D341Med (cell line): ENCODE measurements at places on chromosomes 6 and 20.
A peak's percentile ranks its signal among the peaks of the same experiment; 100 is the strongest.

DNA sequence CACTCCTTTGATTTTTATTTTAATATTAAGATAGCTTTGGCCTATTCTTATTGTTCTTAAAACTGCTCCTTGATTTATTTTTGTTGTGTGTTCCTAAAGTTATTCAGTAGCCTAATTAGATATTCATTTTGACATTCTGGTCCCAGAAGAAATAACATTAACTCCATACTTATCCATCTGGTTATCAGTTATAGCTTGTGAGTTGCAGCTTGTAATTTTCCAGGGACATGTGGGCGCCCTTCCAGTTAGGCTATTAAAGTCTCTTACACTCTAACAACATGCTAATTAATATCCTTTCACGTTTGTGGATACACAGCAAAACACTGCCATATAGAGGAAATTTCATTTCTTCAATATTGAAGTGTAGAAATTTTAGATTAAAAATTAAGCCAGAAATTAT, 987.5 kb downstream of the HACE1 start:
- DNase-seq = no peak

GRCh38 chr6:90086517-90086916, 192.2 kb downstream of the GJA10 start:
- DNase-seq = no peak

DNA sequence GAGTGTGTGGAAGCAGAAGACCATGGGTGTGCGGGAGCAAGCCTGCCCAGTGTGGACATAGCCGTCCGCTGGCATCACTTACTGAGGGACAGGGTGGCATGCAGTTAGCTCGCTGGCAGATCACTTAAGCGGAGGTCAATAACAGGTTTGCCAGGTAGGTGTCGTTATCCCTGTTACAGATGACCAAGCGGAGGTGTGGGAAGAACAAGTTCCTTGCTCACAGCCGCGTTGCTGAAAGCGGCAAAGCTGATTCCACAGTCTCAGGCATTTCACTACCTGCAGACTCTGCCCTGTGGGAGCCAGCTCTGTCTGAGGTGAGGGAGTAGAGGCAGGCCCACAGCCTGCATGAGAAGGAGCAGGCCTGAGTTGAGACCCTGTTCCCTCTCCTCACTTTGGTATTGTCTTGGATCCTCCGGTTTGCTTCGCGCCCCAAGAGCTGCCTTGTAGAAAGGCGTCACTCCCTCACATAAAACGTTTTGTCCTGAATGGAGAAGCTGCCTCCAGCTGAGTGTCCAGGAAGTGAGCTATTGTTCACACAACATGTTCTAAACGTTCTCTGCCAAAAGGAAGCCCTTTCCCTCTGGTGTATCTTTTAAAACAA, 96.9 kb downstream of the TCP11 start:
- no peak for DNase-seq

DNA sequence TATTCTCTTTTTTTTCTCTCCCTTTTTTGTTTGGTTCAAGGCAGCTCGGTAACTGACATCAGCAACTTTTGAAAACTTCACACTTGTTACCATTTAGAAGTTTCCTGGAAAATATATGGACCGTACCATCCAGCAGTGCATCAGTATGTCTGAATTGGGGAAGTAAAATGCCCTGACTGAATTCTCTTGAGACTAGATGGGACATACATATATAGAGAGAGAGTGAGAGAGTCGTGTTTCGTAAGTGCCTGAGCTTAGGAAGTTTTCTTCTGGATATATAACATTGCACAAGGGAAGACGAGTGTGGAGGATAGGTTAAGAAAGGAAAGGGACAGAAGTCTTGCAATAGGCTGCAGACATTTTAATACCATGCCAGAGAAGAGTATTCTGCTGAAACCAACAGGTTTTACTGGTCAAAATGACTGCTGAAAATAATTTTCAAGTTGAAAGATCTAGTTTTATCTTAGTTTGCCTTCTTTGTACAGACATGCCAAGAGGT, 10.6 kb downstream of the HEY2 start:
- DNase-seq = no peak

- no peak for DNase-seq
These were observed 266.9 kb downstream of the UST start for GRCh38 chr6:149013586-149014344.

- DNase-seq = no peak
These were observed 12.2 kb downstream of the MAPRE1 start for GRCh38 chr20:32831982-32832381.

GRCh38 chr6:163416557-163417253, 2.2 kb downstream of the QKI start:
- no peak for DNase-seq

GRCh38 chr6:33661106-33661838, 40.1 kb downstream of the ITPR3 start:
- no peak for DNase-seq

DNA sequence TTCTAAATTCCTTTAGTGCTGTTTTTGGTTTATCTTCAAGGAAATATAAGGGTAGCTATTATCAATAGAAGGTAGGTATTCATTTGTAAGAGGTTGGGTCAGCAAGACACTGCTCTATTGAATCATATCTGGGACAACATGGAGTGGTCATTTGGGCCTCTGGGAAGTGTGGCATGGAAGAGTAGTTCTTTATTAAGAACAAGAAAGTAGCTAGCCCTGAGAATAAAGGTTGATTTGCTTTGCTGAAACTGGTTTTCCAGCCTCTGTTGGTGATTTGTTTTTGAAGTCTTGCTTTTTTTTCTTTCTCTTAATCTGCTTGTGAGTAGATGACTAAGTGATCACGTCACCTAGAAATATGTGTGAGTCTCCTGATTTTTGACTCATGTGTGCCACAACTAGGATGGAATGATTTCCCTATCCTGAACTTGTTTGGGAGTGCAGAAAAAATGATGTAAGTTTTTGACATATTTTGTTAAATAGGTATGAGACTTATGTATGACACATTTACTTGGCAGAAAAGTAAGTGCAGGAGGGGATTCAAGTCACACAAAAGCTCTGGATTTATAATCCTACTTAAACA, 381.8 kb downstream of the CENPW start:
- DNase-seq = no peak

- DNase-seq = no peak
These were observed 18.3 kb downstream of the PRDM1 start for GRCh38 chr6:106104476-106104875.

GRCh38 chr20:44073011-44073674, 113.8 kb downstream of the JPH2 start:
- no peak for DNase-seq

- no peak for DNase-seq
These were observed 230.0 kb upstream of the BTBD3 start for GRCh38 chr20:11687546-11688292.

- no peak for DNase-seq
These were observed 85.5 kb downstream of the WASF1 start for GRCh38 chr6:110093981-110094380.

DNA sequence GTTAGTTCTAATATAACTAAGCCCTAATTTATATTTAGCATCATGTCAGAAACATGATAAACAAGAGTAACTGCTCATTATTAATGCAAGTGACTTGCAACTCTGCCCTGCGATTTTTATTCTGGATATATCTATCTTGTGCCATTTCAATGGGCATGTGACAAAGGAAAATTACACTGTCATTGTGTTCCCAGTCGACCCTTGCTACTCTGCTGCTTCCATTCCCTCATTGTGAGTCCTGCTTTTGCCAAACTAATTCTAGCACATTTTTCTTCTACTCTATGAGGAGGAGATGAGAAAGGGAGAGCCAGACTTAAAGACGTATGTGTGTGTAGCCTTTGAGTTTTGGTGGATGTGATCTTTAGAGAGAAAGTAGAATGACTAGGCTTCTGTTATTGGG, 275.9 kb downstream of the ARHGAP18 start:
- DNase-seq = no peak

- DNase-seq = no peak
These were observed 286.9 kb upstream of the PTCHD4 start for GRCh38 chr6:48397887-48398286.

- DNase-seq = peak; percentile 93
These were observed 55.4 kb downstream of the RIPOR3 start for GRCh38 chr20:50635676-50636600.

DNA sequence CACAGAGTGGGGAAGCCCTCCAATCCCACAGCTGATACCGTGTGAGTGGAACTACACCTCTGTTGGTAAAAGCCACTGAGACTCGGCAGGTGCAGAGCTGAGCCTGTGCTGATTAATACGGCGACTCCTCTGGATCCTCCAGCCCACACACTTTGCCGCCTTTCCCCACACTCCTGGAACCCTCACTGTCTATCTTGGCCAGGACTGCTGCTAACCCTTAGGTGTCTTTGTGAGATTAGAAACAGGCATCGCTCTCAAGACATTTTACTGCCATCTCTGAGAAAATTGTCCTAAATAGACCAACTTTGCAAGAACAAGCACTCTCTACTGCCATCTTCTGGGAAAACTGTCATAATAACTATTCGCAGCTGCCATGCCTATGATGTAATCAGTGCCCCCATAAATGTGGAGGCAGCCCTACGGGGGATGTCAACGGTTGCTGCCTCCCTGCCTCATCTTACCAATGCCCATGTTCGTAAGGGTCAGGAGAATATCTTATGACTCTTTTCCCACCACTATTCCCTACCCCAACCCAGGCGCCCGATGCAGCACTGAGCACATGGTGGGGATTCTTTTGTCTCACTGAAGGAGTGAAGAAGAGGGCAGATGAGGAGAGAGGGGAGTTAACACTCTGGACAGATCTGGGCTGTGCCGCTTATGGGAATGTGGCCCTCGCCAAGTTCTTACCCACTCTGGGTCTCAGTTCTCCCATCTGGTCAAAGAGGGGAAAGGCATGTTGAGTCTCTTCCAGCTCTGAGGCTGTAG, 26.1 kb upstream of the KCNB1 start:
- DNase-seq = peak; percentile 74
